ENCODE measurements at places on chromosomes 1 and 21.

DNA sequence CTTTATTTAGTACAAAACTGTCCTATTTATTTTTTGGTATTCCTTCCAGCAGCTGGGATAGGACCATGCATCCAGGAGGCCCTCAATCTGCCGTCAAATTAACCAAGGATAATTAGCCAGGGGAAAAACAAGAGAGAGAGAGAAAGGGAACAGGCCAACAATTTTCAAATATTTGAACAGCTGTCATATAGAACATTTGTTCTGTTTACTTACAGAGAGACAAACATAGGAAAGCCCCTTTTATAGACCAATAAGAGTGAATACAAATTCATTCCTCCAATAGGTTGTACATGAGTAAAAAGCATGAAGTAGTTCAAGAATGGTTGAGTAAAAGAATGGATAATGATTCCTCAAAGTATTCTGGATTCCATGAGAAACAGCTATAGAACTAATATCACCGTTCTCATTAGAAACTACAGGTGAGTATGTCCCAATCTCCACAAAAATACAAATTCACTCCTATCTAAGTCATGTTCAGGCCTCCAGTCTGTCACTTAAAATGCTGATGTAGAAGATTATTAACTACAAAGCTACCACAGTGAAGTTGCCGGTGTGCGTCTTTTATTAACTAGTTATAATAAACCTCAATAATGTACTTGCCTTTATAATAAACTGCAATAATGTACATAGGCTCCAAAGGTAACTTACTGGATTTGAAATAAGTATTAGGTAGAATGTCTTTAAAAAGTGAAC lies 64.8 kb upstream of the GNG4 start:
- peak; percentile 28 for DNase-seq

DNA sequence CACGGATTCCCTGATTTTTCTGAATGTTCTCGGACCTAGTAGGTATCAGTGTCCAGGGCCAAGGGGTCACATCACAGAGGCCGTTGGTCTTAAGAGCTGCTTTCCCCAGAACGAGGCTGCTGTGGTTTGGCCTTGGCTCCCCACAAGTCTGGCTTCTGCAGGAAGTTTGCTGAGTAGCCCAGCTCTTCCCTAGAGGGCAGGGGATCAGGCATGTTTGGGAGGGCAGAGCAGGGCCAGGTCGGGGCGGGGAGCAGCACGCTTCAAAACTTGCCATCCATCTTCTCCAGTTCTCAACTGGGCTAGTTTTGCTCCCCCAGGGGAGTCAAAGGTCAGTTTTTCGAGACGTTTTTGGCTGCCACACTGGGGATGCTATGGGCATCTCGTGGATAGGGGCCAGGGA lies 37.0 kb downstream of the MAN1C1 start:
- DNase-seq = no peak

DNA sequence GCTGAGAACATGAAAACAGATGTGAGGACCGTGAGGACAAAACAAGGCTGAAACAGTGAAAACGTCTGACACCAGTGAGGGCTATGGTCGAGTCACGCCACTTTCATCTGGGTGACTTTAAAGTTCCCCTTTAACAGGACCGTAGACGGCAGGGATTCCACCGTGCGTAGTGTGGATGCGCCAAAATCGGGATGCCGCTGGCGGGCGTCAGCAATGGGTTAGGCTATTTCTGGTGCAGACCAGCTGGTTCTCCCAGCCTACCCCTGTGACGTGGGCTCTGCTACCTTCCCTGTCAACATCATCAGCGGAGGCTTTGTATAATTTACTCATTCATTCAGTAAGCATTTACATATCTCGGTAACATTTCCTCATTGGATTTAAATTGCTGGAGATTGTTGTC lies 246.6 kb upstream of the AJAP1 start:
- peak; percentile 21 for DNase-seq

DNA sequence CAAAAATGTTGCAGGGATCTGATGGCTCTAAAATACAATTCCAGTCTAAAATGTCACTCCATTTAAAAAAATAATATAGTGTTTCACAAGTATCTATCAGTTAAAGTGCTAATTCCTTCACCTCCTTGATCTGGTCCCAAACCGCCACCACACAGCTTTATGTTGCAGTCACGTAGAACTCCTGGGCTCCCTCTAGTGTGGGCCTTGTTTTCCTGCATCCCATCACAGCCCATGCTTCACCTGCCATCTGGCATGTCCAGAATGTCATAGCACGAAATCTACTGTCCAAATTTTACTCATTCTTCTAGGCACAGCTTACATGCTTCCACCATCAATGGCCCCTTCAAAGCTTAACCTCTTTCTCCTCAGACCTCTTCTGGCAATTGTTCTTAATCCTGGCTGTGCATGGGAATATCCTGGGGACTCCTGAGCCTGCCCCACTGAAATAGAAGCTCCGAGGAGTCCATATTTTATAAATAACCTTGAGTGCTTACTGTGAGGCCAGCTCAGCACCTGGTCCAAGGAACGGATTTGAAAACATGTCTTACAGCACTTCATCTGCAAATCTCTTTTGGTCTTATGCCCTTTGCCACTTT lies 15.5 kb downstream of the FYB2 start:
- no peak for DNase-seq

GRCh38 chr1:219703368-219703639 lies 90.4 kb upstream of the ZC3H11B start:
- DNase-seq = no peak

GRCh38 chr1:71967670-71968069 lies 314.7 kb downstream of the NEGR1 start:
- no peak for DNase-seq

DNA sequence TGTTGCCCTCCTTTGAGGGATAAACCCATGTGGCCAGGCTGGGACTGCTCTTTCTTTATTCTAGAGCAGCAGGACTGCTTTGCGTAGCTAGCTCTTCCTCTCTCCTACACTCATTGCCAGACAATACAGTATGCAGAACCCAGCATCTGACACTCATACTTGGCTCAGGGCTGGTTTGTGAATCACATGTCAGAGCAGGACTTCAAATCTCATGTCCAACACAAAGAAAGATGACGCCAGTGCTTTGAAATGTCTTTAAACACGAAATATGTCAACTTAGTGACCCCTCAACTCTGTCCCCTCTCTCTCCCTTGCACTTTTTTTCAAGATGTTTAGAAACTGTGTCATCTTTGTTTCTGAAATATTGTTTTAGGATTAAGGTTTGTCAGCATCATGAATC lies 135.0 kb downstream of the TGFB2 start:
- no peak for DNase-seq

DNA sequence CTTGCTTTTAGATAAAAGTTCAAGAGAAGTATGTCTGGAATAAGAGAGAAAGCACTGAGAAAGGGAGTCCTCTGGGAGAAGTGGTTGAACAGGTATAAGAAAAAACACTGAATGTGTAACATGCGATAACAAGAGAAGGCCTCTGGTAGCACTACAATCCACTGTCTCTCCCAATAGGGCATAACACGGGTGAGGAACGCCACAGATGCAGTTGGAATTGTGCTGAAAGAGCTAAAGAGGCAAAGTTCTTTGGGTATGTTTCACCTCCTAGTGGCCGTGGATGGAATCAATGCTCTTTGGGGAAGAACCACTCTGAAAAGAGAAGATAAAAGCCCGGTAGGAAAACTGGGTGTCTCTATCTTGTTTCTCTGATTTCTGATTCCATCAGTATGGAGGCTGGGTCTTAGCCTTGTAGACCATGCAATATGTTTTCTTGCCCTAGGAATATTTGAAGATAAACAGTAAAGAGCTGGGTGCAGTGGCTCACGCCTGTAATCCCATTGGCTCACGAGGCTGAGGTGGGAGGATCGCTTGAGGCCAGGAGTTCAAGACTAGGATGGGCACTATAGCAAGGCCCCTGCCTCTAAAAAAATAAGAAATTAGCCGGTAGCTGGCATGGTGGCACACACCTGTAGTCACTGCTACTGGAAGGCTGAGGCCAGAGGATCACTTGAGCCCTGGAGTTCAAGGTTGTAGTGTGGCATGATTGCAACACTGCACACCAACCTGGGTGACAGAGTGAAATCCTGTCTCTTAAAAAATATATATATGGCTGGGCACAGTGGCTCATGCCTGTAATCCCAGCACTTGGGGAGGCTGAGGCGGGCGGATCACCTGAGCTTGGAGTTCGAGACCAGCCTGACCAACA lies 40.4 kb downstream of the DAP3 start:
- no peak for DNase-seq

DNA sequence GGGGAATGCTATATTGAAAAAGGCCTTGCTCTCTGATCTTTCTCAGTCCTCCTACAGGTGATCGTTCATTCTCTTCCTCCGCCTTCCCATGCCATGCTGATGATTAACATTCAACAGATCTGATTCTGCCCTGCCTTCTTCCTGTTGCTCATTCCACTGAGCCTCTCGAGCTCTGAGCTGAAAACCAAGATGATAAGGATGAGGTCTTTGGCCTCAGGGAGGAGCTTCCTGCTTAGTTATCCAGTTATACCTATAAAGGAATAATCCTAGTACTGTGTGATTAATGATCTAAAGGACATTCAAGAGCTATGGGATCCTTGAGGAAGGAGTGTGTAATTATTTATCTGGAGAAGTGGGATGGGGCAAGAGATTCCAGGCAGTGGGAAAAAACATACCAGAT lies 25.2 kb upstream of the MAP3K7CL start:
- DNase-seq = no peak

- DNase-seq = no peak
Measured at GRCh38 chr1:28136922-28137613, 39.4 kb downstream of the PTAFR start.

GRCh38 chr1:16155537-16156410 lies at the start of gene EPHA2:
EPHA2 (minus strand) TSS chr1:16156069; CDS start chr1:16155932, 137 bp downstream.
- DNase-seq = no peak

DNA sequence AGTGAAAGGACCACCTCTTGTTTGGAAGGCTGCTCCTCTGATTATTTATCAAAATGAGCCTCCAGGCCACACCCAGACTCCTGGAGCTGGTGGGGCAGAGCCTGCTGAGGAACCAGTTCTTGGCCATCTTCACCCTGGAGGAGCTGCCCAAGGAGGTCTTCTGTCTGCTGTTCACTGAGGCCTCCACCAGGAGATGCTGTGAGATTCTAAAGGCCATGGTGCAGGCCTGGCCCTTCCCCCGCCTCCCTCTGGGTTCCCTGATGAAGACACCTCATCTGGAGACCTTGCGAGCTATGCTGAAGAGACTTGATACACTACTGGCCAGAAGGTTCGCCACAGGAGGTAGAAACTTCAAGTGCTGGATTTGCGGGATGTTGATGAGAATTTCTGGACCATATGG lies 61.7 kb upstream of the GJA8 start:
- DNase-seq = no peak

- no peak for DNase-seq
Measured at GRCh38 chr1:201022820-201023516, 546 bp downstream of the KIF21B start.

DNA sequence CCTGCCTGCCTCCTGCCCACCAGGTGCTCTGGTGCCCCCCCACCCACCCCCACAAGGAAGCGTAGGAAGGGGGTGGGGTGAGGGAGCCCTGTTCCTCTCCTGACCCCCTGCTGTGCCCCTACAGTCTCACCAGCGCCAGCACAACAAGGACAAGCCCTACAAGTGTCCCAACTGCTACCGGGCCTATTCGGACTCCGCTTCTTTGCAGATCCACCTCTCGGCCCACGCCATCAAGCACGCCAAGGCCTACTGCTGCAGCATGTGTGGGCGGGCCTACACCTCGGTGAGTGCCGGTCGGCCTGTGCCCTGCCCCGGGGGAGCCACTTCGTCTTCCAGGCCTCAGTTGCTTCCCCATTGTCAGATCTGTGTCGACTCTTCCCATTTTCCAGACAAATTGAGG lies 25.9 kb downstream of the A3GALT2 start:
- DNase-seq = no peak

DNA sequence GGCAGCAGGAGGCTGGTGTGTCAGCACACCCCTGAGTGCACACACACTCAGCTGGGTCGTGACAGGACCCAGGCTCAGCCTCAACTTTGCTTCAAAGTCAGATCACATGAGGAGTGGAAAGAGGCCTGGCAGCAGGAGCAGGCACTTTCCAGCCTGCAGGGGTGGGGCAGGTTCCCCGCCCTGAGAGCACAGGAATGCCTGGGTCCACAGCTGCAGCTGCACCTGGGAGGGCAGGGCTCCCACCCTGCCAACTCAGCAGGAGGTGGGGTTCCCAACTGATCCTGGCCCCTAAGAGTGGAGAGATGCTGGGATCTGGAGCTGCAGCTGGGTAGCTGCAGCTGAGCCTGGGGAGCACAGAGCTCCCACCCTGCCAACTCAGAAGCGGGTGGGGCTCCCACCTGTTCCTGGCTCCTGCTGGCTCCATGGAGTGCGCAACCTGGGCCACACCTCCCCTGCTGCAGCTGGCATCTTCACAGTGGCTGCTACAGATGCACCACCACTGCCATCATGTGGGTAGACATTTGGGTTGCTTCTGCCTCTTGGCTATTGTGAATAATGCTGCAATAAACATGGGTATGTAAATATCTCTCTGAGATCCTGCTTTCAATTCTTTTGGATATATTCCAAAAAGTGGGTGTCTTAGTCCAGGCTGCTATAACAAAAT lies 415.4 kb downstream of the TTLL7 start:
- no peak for DNase-seq

DNA sequence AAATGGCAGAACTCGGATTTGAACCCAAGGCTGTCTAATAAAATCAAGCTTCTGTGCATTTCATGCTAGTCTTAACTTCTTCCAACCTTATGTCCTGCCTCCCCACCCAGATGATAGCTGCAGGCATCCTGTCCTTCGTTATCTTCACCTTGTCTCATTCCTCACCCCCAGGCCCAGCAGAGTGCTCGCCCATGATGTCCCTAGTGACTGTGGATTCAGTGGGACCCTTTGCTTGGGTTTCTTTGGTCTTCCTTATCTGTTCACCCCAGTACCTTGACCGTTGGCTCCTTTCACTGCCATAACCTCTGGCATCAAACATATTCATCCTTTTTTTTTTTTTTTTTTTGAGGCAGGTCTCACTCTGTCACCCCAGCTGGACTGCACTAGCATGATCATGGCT lies 5.6 kb upstream of the BSDC1 start:
- DNase-seq = no peak

DNA sequence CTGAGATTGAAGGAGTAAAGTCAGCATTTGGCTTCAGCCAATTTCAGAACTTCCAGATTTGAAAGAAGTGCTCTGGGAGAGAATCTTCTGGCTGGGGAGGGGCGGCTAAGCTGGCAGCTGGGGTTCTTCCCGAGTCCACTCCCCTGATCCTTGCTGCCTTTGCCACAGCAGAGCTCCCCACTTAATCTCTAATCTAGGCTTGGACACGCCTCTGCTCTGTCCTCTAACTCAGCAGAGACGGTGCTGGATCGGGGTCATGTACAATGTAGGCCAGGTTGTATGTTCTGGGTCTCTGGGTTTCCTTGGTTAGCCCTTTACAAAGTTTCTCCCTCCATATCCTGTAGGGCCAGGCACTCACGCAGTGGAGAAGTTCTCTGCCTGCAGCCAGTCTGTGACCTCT lies 10.1 kb upstream of the GSTM3 start:
- no peak for DNase-seq

DNA sequence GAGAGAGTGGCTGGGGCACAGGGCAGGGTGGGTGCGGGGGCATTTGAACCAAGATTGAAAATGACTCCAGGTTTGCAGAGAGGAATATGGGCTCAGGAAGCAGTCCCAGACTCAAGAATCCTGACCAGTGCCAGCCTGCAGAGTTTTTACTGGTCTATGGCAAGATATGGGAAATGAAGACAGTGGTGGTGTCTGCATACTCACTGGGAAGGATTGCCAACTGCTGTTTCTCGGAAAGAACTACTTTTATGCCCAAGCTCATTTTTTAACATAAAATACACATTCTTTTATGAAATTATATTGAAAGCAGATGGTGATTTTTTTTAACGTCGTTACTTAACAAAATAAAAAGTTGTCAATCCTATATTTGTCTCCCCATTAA lies 401.8 kb downstream of the CAMTA1 start:
- DNase-seq = no peak

- no peak for DNase-seq
Measured at GRCh38 chr21:38772646-38773045, 33.1 kb upstream of the ETS2 start.
